ENCODE measurements at places on chromosomes 1 and 21.

DNA sequence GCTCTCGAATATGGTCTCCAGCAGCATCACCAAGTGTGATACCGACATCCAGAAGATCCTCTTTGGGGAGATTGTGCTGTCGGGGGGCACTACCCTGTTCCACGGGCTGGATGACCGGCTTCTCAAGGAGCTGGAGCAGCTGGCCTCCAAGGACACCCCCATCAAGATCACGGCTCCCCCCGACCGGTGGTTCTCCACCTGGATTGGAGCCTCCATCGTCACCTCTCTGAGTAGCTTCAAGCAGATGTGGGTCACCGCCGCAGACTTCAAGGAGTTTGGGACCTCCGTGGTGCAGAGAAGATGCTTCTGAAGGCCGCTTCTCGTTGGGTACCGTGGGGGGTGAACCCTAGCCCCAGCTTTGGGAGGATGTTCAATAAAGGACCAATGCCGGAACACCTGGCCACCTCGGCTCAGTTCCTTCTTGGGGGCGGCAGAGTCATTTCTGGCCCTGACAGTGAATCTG, 1.3 kb downstream of the ACTRT2 start:
- no peak for DNase-seq

- DNase-seq = no peak
Observed at GRCh38 chr1:223859058-223859457, 13.3 kb upstream of the TP53BP2 start.

DNA sequence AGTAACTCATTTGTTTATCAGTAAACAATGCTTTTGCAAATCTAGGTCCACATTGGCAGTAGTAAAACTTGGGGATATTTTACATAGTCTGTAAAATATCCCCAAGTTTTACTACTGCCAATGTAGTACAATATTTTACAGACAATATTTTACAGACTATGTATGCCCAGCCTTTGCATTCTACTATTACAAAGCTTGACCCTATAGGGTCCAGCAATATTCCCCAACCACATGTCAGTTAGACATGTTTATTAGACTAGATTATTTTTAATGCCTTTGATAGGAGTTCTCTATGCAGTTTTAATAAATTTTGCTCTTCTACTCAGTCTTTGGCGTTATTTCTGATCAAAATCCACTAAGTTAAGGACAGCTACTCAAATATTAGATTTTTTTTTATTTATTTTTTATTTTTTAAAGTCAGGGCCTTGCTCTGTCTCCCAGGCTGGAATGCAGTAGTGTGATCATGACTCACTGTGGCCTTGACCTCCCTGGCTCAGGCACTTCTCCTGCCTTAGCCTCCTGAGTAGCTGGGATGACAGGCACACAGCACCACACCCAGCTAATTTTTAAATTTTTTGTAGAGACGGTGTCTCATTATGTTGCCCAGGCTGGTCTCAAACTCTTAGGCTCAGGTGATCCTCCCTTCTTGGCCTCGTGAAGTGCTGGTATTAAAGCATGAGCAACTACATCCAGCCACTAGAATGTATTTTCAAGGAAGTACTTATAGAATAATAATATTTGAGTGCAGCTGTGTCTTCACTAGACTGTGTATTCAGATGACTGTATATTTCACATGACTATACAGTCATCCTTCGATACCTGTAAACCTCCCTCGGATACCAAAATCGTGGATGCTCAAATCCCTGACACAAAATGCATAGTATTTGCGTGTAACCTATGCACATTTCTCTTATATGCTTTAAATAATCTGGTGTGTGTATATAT, 19.8 kb downstream of the MIER1 start:
- no peak for DNase-seq

DNA sequence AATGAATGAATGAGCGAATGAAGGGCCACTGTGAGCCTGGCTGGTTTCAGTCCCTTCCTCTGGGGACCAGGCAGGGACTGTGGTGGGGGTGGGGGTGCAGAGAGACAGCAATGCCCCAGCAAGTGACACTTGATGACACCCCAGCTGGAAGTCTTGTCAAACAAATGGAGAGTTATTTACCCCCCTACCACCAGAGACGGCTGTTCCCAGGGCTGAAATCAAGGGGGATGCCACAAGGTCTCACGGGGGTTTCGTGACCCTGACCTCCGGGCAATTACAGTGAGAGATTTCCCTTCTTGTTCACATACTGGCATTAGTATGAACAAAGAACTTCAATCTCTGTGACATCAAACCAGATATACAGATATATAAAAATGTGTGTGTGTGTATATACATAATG, 34.0 kb upstream of the LMO4 start:
- DNase-seq = no peak

GRCh38 chr1:99236756-99237155, 27.5 kb upstream of the PLPPR4 start:
- no peak for DNase-seq

DNA sequence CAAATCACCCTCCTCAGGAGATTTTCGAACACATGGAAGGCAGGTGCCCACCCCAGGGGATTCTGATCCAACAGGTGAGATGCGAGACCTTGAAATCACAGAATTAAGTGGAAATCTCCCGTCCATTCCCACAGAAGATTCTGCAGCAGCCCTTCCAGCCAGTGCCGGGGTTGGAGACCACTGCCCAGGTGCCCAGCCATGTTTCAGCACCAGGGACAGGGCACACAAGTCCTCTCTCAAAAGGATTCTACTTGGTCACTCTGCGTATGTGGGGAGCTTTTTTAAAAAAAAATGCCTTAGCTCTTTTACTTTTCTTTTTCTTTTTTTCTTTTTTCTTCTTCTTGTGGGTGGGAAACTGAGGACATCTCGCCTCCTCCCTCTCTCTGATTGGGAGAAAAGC, 80.7 kb downstream of the VWA5B1 start:
- DNase-seq = no peak

DNA sequence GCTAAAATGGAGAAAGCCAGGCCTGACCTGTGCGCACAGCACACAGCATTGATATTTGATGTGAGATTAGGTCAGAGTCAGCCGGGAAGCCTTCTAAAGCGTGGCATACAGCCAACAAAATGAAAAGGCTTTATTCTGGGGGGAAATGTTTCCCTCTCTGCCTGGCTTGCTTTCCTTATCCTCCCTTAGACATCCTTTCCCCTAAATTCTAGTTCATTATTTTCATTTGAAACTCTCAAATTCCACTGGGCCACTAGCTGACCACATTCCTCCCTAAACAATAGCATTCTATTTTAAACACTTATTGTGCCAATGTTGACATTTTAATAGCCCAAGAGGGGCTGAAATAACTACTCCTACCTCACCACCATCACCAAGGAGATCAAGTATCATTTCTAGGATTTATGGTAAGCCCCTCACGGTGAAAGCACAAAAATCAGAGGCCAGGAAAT, 49.4 kb downstream of the LEPR start:
- DNase-seq = no peak

DNA sequence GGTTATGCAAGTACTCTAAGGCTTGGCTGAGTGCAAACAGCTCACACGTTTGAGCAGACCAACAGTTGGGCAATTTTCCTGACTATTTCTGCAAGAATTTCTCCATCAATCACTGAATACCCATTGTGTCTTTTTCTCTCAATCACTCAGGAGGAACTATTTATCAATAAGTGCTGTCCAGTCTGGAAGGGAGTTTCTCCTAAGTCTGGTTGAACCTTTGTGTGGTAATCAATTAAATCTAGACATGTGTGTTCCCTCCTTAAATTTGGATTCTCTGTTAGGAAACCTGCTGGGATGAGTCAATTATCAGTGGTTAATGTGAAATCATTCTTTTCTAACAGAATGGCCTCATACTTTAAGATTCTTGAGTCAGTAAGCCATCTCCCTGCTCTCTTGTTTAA, 6.8 kb upstream of the AADACL3 start:
- no peak for DNase-seq

- no peak for DNase-seq
Observed at GRCh38 chr1:214712737-214713136, 109.7 kb downstream of the CENPF start.

DNA sequence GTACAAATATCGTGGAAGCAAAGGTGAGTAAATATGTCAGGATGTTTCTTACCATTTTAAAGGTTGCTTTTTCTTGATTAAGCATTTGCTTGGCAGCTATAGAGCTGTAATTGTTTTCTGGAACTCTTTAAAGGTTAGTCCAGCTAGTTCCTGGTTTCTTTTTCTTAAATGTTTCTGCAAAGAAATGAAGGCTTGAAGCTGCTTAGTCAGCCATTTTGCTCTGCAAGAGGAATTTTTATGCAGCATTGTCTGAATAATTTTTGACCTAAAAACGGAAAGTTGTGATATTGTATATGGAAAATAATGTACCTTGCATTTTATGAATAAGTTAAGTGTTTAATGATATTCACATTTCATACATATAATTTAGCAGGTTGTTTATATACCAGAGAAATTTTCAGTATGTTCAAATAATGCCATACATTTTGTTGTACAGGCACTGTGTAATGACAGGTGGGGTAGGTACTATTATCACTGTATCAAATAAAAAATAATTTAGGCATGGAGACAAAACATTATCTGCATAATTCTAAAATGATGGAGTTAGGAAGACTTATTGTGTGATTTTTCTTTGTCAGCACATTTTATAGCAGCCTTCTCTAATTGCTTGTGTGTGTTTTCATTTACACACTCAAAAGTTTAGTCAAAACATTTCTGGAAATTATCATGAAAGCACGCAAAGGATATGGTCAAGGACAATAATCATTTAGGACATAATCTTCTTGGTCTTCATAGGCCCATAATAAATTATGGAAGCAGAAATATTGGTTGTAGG, 624.4 kb downstream of the NCAM2 start:
- DNase-seq = no peak

- DNase-seq = no peak
Observed at GRCh38 chr1:204288021-204288588, 71.6 kb downstream of the PLEKHA6 start.

DNA sequence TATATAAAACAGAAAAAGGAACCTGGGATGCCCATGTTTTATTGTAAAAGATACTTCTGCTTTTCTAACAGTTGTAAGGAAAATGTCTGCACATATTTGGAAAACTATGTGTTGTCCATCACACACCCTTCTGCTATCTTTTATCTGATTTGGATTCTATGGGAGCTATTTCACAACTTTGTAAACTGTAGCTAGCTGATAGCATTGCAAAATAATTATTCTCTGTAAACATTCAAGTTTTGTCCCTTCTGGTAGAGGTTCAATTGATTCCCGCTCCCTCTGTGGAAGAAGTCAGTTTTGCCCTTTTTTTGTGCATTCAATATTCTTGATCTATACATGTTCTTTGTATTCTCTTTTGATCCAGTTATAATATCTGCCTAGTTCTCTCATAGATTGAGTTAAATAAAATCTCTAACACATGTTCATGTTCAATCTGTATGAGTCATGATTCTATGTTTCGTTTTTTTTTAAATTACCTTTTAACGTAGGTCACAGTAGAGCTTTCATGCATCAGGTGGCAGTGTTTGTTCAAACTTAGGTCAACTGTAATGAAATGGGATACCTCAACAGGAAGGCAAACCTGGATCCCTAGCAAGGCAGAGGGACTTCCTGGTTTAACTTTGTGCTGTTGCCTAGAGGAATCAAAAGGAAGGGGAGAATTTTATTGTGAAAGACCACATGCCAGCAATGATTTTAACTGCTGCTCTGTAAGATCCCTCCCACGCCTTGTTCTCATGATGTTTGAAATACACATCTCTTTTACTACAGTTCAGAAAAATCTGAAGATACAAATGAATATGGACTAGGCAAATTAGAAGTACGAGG, 26.0 kb upstream of the BCL9 start:
- no peak for DNase-seq

DNA sequence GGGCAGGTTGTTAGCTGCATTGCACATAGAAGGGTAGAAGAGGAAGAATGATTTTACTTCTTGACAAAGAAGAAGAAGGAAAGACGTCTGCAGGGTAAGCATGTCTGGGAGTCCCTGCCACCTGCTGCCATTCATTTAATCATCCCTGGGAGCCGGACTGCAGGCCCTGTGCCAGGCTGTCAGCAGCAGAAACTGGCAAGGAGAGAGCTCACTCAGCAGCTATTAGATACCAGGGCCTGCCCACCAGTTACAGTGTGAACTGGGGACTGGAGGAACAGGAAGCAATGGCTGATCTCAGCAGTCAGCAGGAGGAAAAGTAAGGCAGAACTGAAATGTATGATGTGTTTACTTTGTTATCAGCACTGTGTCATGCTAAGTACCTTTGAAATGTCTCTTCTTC, 75.7 kb upstream of the C1orf87 start:
- DNase-seq = no peak

- DNase-seq = peak; percentile 36
Observed at GRCh38 chr1:244833734-244834542, 1.5 kb upstream of the COX20 start.

DNA sequence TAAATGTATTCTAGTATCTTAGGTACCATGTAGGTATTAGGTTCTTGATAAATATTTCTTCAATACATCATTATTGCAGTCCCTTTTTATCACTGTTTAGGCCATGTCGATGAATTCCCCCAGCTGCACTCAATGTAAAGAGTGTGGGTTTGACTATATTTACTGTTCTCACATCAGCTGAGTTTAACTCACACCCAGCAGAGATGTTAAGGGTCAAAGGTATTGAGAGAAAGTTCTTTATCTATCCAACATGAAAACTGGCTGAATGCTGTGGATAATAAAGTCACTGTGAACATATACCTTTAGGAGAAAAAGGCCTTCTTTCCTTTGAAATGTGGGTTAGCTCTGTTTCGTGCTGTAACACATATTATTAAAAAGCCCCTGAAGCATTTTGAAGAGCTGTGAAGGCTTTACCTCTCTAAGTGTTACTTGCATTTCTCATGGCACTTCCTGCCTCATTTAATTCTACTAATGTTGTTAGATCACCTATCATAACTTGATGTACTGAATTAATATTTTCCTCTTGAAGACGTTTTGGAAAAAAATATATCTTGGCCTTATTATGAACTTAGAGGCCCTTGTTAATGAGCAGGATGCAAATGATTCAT, 19.1 kb upstream of the LYST start:
- DNase-seq = no peak

- peak; percentile 85 for DNase-seq
Observed at GRCh38 chr1:37553927-37554808, at the start of gene SNIP1. SNIP1 (minus strand) TSS chr1:37554293; CDS start chr1:37554229, 64 bp downstream.

GRCh38 chr21:38859852-38860251, 54.1 kb downstream of the ETS2 start:
- no peak for DNase-seq

- DNase-seq = no peak
Observed at GRCh38 chr21:39315603-39316445, 2.4 kb upstream of the BRWD1 start.

DNA sequence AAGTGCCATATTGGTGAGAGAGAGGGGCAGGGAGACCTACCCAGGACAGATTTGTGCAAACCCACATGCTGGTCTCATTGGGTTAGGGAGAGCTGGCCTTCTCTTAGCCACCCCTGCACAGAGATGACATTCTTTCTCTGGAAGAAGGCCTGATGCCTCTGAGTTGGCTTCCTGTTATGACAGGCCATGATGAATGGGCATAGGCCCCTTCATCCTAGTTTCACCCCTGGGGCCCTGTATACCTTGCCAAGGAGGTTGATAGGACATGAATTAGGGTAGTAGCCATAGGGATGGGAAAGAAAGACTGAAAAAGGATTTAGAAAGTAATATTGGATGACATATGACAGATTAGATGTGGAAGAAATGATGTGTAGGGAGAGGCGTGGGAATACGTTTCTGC, 46.6 kb downstream of the TENT5C start:
- DNase-seq = no peak
